Activated CD8-positive, alpha-beta T cell treated with anti-CD3 and anti-CD28 coated beads for 36 hours (primary cell): ENCODE measurements at places on chromosomes 2 and 18. TPM values are rescaled to one million over a fixed set of nuclear protein-coding genes. Genes with fewer than 3 reads are reported as not detected.
A peak's percentile ranks its signal among the peaks of the same experiment; 100 is the strongest.

The HRH4 gene
- total RNA-seq: not detected

The ALPI gene
- total RNA-seq: not detected

GRCh38 chr2:241491549-241492173 is 16.7 kb downstream of the STK25 start:
- DNase-seq: no peak

The TMEM247 gene
- total RNA-seq: not detected

The GAREM2 gene
- total RNA-seq: 2.7 TPM

The TOGARAM2 gene
- 2.3 TPM for total RNA-seq

GRCh38 chr2:154640000-154640399 is 58.5 kb upstream of the KCNJ3 start:
- no peak for DNase-seq

DNA sequence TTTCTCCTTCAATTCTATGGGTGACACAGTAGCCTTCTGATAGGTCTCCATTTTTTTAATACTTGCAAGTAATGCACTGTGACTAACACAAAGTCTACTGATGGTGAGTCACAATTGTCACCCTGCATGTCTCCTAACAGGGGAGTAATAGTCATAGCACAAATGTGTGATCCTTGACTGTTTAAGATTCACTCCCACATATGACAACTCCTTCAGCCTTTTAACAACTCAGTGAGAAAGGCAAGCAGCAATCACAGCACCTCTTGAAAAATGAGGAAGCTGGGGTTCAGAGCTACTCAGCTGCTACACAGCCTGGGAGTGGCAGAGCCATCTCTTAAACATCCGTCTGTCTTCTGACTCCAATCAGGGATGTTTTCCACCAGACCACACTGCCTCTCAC is 63.8 kb downstream of the EHD3 start:
- DNase-seq: no peak

The ZSCAN30 gene
- 20.7 TPM for total RNA-seq

The C18orf54 gene
- 7.6 TPM for total RNA-seq

DNA sequence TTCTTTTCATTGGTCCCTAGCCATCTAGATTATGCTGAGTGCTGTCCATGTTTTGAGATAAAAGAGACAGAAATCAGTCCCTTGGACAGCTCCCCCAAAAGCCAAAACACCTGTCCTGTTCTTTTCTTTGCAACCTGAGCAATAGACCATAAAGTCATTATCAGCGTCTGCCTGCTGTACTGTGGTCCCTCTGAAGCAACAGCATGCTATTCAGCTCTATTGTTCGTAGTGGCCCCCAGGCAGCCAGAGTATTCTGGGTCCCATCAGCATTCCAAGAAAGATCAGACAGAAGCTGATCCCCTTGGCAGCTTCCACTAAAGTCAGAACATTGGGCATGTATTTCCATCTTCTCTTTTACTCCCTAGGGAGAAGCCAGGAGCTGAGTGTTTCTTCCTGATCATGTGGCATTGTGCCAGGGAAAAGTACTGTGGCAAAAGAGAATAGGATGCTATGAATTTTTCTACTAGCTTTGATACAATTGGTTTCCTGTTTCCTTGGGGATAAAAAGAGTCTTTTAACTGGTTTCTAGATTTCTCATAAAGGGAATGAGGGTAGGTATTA is 33.6 kb upstream of the ZSWIM2 start:
- no peak for DNase-seq

GRCh38 chr2:233084488-233084887 is 24.3 kb downstream of the INPP5D start:
- DNase-seq: peak; percentile 78

The NT5DC4 gene
- not detected for total RNA-seq

- no peak for DNase-seq
These were observed 56.4 kb downstream of the PLB1 start for GRCh38 chr2:28552045-28552823.

DNA sequence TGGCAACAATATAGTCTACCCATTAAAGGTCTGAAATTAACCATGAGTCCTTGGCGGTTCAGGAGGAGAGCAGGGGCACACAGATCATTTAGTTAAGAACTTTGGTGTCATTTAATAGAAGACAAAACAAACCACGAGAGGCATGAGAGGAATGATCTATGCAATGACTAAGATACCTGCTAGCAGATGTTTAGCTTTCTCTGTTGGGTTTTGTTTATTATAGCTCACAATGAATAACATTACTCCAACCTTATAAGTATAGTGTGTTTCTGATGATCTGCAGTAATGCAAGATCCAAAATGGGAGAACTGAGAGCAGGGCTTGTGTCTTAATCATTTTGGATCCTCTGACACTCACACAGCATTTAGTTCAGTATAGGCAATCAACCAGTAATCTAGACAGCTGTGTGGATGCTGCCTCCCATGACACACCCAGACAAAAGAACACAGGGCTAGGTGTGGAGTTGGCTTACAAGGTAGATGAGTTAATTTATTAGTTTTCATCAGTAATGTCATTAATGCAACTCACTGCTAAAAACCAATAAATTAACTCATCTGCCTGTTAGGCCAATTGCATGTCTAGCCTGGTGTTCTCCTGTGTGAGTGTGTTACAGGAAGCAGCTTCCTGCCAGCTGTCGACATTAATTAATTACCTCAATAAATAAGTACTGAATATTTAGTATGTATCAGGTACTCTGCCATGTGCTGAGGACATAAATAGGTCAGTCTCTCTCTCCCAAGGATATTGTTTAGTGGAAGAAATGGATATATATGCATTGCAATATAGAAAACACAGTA is 92.3 kb downstream of the CLIP4 start:
- no peak for DNase-seq

- no peak for DNase-seq
These were observed 57.4 kb downstream of the NFATC1 start for GRCh38 chr18:79452991-79453645.

DNA sequence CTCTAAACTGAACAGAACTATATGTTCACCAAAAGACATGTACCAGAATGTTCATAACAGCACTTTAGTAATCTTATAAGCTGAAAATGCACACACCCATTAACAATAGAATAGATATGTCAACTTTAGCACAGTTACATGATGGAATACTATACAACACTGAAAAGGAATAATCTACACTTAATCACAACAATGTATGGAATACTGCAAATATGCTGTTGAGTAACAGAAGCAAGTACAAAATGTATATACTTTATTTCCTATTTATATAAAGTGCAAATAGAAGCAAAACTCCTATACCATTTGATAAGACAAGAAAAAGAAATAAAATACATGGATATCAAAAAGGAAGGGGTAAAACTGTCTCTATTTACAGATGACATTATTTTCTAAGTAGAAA is 352.8 kb downstream of the NCKAP5 start:
- no peak for DNase-seq

The DPYSL5 gene
- total RNA-seq: not detected

DNA sequence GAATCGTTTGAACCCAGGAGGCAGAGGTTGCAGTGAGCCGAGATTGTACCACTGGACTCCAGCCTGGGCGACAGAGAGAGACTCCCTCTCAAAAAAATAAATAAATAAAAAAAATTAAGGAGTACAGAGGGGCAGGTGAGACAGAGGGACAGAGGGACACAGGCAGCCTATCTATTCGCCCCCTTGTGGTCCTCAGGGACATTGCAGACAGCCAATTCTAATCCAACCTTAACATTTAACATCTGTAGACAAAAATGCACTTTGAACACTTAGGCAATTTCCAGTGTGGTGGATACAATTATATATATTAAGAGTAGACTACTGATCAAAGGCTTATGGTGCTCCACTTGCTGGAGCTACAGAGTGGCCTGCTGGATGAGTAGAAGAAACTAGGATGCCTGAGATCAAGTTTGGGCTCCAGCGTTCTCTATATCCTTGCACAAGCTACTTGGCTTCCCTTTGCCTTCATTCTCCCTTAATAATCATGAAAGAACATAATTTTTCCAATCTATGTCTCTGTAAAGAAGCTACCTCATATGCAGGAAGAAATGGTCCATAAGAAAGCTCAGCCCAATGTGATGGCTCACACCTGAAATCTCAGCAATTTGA is 8.2 kb upstream of the SMARCAL1 start:
- peak; percentile 65 for DNase-seq

- no peak for DNase-seq
These were observed 31.9 kb downstream of the TMEM131 start for GRCh38 chr2:97963880-97964279.

- no peak for DNase-seq
These were observed 414.3 kb upstream of the HS6ST1 start for GRCh38 chr2:128732976-128733431.

GRCh38 chr2:64823794-64824193 is 165.4 kb upstream of the SLC1A4 start:
- DNase-seq: no peak

DNA sequence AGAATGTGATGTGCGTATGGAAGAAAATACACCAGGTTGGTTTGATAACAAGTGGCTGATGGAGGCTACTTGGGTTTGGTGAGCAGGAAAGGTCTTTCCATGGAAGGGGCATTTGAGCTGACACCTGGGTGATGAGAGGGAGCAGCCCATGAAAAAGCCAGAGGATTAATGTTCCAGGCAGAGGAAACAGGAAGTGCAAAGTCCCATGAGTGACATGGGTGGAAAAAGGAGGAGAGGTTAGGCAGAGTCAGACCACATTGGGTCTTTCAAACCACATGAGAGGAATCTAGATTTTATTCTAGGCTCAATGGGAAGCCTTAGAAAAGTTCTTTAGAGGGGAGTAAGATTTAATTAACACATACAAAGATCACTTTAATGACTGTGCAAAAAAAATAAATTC is 195.7 kb downstream of the LRATD1 start:
- no peak for DNase-seq

The PUM2 gene
- total RNA-seq: 104 TPM

DNA sequence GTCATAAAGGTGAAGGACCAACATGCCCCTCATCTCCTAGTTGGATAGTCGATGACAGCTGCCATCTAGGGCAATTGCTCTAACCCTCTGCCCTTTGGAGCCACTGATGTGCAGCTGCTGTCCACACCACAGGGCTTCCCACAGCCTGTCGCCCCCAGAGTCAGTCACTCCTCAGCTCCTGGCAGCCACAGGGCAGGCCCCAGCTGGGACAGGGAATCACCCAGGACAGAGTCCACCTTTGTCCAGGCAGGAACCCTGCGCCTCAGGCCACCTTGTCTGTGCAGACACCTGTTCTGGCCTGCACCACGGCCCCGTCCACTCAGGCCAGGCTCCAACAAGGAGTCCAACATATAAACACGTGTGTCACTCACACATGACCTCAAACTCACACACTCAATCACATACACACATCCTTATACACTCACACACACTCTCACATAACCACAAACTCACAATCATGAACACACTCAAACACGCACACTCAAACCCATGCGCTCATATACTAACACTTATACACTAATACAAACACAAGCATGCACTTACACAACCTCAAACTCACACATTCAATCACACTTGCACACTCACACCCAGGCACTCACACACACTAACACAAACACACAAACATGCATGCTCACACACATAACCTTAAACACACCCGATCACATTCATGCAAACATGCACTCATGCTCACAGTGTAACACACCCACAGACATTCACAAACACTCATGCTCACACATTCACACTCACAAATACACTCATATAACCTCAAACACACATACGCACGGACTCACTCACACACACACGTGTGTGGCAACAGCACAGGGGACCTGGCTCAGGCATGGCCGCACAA is 29.7 kb downstream of the HDAC4 start:
- no peak for DNase-seq

DNA sequence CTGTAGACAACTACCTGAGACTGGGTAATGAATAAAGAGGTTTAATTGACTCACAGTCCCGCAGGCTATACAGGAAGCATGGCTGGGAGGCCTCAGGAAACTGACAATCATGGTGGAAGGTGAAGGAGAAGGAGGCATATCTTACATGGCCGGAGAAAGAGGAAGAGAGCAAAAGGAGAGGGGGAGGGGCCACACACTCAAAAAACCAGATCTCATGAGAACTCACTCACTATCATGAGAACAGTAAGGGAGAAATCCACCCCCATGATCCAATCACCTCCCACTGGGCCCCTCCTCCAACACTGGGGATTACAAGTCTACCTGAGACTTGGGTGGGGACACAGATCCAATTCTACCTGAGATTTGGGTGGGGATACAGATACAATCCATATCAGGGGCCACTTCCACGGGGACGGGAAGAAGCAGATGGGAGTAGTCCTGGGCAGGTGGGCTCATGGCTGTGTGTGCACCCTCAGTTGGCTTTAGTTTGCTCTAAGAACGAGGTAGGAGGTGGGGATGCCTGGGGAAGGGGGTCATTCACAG is 9.9 kb downstream of the MAB21L4 start:
- no peak for DNase-seq

The RASGRP3 gene
- 0.98 TPM for total RNA-seq

The REG3G gene
- not detected for total RNA-seq

- DNase-seq: no peak
These were observed 267.4 kb upstream of the NRXN1 start for GRCh38 chr2:51299370-51299769.

The CPS1 gene
- 2.6 TPM for total RNA-seq

DNA sequence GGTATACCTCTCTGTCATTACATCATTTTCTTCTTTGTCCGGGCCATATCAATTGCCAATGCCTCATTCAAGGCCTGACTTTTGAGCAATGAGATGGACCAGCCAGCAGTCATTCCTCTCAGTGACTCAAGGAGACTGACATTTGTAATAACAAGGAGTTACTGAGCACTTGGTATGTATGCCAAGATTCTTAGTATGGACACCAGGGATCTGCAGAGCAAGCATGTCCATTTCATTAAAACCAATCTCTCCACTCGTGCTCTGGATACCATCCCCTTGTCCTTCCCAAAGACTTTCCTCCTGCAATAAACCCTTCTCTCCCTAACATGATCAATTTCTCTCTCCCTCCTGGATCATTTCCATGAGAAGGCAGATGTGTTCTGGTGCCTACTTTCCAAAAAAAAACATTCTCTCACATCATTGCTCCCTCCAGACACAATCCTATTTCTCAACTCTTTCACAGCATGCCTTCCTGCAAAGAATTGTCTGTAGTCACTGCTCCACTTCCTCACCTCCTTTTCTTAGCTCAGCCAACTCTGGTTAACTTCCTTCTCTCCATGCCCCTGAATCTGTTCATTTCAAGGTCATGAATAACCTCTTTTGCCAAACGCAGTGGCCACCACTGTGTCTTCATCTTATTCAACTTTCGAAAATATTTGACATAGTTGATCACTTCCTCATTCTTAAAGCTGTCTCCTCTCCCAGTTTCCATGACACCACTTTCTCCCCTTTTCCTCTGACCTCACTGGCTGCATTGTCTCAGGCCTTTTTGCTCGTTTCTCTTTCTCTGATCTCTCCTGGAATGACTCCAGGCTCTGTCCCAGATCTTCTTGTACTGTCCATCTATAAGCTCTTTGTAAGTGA is 102.8 kb upstream of the CYP1B1 start:
- no peak for DNase-seq

DNA sequence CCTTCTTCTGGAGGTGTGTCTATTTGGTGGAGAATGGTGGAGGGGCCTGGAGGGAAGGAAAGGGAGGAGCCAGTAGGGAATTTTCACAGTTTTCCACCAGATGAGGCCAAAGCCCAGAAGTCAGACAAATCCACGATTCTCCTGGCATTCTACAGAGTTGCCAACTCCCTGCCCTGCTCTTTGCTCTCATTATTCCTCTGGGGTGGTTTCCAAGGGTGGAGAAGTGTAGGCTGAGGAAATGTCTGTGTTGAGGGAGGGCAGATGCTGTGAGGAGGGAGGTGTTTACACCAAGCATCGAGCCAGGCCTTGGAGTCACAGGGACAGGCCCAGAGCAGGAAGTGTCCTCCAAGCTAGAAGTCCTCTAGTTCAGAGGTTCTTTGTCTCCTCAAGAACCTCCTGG is 124.1 kb upstream of the LGALSL start:
- DNase-seq: no peak

GRCh38 chr2:182854375-182855105 is 11.9 kb downstream of the FRZB start:
- no peak for DNase-seq

The NOL4 gene
- total RNA-seq: not detected
